HFFc6 (cell line): ENCODE measurements at places on chromosomes 16 and 17. TPM values are rescaled to one million over a fixed set of nuclear protein-coding genes. Genes with fewer than 3 reads are reported as not detected.

DNA sequence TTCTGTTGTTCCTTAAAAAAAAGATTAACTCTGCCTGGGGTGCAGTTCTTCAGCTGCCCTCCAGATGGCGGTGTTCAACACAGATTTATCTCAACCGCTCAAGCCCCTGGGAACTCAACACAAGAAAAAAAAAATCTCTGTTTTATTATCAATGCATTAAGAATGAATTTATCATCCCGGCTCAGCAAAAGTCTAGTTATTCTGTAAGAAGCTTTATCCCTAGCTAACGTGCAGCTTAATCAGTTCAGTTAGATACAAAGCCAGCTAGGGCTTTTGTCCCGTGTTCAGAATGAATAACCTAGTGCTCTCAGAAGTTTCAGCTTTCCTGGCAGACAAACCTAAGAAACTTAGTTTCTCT lies 475.9 kb upstream of the CCL2 start:
- DNase-seq: peak; percentile 63
- H3K4me3 ChIP-seq: no peak overlapping the region
- no peaks in the 10 kb centered on the region for H3K36me3 ChIP-seq
- no peaks in the 10 kb centered on the region for H3K4me1 ChIP-seq
- H3K27me3 ChIP-seq: no peaks in the 10 kb centered on the region
- no peak overlapping the region for H3K27ac ChIP-seq

GRCh38 chr16:81939164-81940056 lies 71.9 kb downstream of the SDR42E1 start:
- H3K4me3 ChIP-seq: no peak overlapping the region
- peaks cover 5% of the 10 kb centered on the region for H3K27me3 ChIP-seq
- peaks cover 8% of the 10 kb centered on the region for H3K4me1 ChIP-seq
- no peaks in the 10 kb centered on the region for H3K36me3 ChIP-seq
- no peak for DNase-seq
- no peak overlapping the region for H3K27ac ChIP-seq

DNA sequence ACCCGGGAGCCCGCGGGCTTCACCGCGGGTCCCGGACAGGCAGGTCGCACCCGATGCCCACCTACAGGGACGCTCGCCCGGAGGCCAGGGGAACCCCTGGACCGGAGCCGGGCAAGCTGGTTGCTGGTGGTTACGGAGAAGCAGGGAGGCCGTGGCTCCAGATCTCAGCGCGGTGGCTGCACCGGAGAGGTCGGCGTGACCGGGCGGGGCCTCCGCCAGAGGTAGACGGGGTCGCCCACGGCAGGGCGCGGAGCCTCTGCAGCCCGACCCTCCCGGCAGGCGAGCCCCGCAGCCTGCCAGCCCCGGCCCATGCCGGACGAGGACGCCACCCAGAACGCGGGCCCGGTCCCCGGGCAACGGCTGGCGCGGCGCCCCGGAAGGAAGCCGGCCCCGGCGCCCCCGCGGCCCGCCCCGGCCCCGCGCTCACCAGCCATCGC lies 341 bp downstream of the PCYT2 start:
- H3K4me1 ChIP-seq: peaks cover 1% of the 10 kb centered on the region; the same call in 1 of the 2 replicates
- peak overlapping the region; percentile 93 for H3K4me3 ChIP-seq
- no peaks in the 10 kb centered on the region for H3K27me3 ChIP-seq
- peaks cover 21% of the 10 kb centered on the region for H3K36me3 ChIP-seq
- H3K27ac ChIP-seq: peak overlapping the region; percentile 66; the same call in 1 of the 2 replicates

- no peak overlapping the region for H3K4me3 ChIP-seq
- no peaks in the 10 kb centered on the region for H3K4me1 ChIP-seq
- H3K27me3 ChIP-seq: peaks cover 20% of the 10 kb centered on the region
- H3K27ac ChIP-seq: no peak overlapping the region
- DNase-seq: no peak
These were observed 31.8 kb upstream of the TENT4B start for GRCh38 chr16:50121278-50121677.

The ZFHX3 gene
- total RNA-seq: 15.8 to 26.2 TPM (median 20.8 TPM) in 3 replicates

The KPNA2 gene
- total RNA-seq: 150 and 296 TPM in 2 replicates
